Activated naive CD4-positive, alpha-beta T cell treated with anti-CD3 and anti-CD28 coated beads, Interleukin-2, amount 50 U/mL, for 16 hours (primary cell): ENCODE measurements at places on chromosomes 5 and 9.

GRCh38 chr5:88660947-88661805 is 221.8 kb downstream of the MEF2C start:
- DNase-seq: no peak

DNA sequence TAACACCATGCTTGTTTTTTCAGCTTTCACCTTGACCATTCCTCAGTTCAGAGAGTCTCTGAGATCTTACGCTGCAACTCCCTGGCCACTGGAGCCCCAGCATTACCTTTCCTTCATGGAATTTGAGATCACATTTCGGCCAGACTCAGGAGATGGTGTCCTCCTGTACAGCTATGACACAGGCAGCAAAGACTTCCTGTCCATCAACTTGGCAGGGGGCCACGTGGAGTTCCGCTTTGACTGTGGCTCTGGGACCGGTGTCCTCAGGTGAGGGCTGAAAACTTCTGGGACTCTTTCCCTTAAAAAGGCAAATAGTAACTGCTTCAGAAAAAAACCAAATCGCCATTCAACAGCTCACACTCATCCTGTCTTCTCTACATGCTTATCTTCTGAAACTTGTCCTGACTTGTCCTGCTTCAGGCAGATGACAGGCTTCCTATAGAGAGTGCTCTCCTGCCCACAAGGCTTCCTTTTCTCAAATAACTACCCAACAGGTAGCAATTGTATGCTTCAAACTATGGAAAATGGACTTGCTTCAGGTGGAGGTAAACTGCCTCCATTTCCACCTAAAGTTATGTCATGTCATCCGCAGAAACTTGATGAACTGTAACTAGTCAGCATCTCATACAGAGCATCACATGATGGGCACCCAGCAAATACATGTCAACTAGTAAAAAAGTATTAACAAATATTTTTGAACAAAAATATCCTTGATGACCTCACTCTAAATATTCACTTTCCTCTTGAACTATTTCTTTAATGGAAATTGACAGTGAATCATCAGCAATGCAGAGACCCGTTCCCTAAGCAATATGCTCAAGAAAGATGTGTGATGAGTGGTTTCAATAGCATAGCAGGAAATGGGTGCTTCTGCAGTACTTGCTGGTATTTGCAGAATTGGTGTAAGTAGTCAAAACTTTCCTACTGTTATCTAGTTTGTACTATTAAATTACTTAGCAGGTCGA is 129.2 kb downstream of the LIFR start:
- no peak for DNase-seq

GRCh38 chr9:133113949-133114885 is 6.8 kb downstream of the RALGDS start:
- no peak for DNase-seq

GRCh38 chr9:95049761-95050160 is 267.7 kb downstream of the FANCC start:
- no peak for DNase-seq

GRCh38 chr9:84862308-84862707 is 192.8 kb downstream of the NTRK2 start:
- DNase-seq: no peak

DNA sequence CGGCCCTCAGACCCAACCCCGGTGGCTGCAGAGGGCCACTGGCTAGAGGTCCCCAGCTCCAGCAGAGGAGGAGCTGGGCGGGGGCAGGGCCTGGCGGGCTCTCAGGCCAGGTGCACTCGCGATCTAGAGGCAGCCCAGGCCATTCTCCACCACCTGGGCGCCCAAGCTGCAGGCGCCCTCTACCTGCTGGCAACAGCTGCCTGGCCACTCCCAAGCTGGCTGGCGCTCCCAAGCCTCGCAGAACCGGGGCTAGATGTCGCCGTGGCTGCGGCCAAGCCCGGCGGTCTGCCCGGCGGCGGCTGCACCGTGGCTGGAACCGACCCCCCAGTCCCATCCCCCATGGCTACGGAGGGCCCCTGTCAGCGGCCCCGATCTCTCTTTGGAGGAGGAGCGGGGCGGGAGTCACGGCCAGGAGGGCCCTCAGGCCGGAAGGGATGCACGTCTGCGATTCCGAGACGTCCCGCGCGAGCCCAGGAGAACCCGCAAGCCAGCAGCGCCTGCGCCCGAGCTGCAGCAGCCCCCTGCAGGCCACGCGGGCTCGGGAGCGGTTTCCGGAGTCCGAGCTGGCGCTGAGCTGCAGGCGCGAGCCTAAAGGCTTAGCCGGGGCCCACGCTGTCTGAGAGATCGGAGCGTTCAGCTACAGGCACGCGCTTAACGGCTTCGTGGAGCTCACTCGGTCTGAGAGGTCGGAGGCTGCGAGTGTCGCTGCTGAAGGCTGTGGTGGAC is 44.3 kb upstream of the BICD2 start:
- DNase-seq: peak; percentile 48

- DNase-seq: no peak
Measured at GRCh38 chr9:36041506-36041905, 4.8 kb downstream of the RECK start.

GRCh38 chr9:128701227-128701854 is 962 bp upstream of the PKN3 start:
- no peak for DNase-seq

GRCh38 chr9:83962165-83962564 is 17.9 kb downstream of the HNRNPK start:
- DNase-seq: no peak

- DNase-seq: no peak
Measured at GRCh38 chr5:111585946-111586345, 73.6 kb upstream of the STARD4 start.

DNA sequence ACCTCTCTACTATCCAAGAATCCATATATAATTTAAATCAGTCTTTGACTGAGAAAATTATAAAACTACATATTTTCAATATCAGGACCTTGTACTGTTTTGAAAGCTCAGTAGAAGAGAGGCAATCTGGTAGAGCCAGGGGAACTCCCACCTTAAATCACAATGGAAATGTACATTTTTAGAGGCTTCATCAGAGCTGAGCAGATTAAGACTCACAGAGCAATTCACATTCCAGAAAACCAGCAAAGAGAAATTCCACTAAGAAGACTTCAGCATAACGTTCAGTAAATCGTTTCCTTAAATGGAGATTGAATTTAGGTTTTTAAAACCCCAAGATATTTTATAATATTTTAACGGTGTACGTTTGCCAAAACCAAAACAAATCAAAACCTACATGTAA is 227.8 kb upstream of the TRPM3 start:
- DNase-seq: no peak

- DNase-seq: no peak
Measured at GRCh38 chr5:62275581-62275980, 30.4 kb upstream of the KIF2A start.

DNA sequence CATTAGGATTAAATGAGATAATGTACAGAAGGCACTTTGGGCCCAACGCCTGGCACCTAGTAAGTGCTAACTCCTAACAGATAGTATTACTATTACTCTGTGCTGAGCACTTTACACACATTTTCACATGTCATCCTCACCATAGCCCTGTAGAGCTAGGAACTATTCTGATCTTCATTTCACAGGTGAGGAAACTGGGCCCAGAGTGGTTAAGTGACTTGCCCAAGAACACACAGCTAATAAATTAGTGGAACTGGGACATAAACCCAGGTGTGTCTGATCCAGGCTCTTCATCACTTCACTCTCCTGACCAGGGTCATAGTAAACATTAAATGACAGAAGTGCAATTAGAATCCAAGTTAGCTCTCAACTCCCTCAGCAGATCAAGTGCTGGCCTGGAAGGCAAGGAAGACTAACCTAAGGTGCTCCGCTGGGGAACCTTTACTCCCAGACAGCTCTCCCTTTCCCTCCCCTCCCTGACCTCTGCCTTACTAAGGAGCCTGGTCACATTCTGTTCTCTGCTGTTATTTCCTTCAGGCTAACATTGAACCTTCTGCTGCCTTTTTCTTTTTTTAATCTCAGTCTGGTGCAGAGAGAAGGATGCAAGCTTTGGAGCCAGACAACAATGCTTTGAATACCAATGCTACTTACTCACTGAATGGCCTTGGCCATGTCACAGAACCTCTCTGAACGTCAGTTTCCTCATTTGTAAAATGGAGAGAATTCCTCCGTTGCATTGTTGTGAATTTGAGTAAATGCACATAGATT is 4.1 kb upstream of the ADRA1B start:
- no peak for DNase-seq

GRCh38 chr9:99555792-99556191 is 265.9 kb upstream of the NR4A3 start:
- DNase-seq: no peak

- DNase-seq: no peak
Measured at GRCh38 chr9:4157584-4158499, 142.0 kb downstream of the GLIS3 start.

GRCh38 chr9:125547368-125547767 is 159.6 kb downstream of the MAPKAP1 start:
- DNase-seq: no peak

GRCh38 chr5:33933723-33934169 is 2.4 kb upstream of the RXFP3 start:
- DNase-seq: no peak

DNA sequence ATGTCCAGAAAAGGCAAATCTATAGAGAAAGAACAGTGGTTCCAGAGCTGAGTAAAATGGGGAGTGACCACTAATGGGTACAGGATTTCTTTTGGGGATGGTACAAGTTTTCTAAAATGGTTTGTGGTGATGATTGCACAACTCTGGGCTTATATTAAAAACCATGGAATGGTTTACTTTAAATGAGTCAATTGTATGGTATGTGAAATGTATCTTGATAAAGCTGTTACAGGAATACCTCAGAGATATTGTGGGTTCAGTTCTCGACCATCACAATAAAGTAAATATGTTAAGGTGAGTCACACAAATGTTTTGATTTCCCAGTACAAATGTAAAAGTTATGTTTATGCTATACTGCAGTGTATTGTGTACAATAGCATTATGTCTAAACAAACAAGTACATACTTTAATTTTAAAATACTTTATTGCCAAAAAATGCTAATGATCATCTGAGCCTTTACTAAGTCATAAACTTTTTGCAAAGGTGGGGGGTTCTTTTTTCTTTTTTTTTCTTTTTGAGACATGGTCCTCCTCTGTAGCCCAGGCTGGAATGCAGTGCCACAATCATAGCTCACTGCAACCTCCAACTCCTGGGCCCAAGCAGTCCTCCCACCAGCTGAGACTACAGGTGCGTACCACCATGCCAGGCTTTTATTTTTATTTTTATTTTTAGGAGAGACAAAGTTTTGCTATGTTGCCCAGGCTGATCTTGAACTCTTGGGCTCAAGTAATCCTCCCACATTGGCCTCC is 65.9 kb downstream of the SHOC1 start:
- DNase-seq: no peak

- no peak for DNase-seq
Measured at GRCh38 chr5:13946111-13946510, 1.6 kb upstream of the DNAH5 start.

DNA sequence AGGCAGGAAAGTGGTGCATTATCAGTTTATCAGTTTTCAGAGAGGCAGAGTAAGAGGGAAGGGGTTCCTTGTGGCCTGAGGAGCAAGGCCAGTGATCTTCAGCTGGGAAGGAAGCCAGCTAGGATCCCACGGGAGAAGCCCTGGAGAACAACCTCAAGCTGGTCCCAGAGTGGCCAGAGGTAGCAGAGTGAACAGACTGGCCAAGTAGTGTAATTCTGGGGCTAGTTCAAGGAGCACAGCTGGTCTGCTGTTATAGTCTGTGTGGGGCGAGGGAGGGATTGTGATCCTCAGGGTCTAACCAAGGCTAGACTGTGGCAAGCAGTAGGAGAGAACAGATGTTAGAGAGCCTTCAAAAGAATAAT is 164.6 kb downstream of the CARTPT start:
- no peak for DNase-seq

DNA sequence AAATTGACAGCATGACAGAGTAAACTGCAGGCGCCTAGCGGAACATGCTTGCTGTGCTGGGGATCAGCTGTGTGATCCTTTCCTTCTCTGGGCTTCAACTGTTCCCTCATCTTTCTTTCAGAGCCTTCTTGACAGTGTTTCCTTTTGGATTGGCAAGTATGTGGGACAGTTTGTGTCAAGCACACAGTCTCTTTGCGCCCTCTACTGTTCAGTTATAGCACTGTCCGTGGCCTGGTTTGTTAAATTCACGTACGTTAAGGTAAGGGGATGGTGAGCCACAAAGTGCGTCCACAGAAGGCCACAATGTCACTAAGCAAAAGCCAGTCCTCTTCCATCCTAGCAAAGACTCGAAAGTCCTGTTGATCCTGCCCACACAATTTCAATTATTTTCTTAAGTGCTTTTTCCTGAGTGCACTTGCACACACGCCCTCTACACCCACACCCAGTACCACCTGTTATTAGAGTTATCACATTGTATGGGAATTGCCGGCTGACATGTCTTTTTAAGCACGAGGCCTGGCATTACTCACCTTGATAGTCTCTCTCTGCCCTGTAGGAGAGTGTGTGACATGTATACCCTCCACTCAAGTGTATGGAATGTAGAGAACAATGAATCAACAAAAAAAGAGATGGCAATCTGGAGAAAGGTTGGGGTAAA is 22.5 kb upstream of the PTPN3 start:
- no peak for DNase-seq

- DNase-seq: no peak
Measured at GRCh38 chr5:131324303-131324702, 60.5 kb downstream of the CDC42SE2 start.

DNA sequence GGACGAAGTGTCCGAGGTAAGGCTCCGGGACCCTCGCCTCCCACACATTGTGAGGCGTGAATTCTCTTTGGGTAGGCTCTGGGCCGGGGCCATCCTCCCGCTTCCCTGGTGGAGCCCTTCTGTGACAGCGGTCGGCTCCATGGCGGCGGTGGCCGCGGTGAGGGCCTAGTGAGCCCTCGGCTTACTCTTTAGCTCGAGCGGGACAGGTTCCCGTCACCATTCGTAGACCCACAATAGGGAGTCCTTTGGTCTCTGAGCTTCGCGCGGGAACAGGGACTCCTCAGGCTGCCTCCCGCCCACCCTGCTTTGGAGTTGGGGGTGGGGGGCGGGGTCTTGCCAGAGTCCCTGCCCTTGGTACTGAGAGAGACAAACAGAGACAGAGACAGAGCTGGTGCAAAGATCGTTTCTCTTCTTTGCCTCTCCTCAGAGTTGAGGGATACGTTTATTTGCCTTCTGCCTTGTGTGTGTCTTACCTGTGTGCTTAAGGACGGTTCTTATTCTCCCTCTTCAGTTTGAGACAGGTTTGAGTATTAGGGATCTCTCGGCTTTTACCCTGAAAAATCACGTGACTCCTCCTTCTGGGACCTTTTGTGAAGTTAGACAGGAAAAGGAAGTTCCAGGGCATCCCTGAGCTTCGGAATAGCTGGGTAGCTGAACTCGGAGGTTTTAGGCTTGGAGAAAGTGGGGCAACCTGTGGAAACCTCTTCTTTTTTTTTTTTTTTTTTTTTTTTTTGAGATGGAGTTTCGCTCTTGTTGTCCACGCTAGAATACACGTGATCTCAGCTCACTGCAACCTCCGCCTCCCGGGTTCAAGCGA is 833 bp downstream of the ANKHD1 start:
- DNase-seq: peak; percentile 66

GRCh38 chr9:127968700-127969383 is 11.9 kb downstream of the EEIG1 start:
- no peak for DNase-seq

- DNase-seq: no peak
Measured at GRCh38 chr9:84955971-84956370, 286.4 kb downstream of the NTRK2 start.
